Midbrain (tissue), 1 donor: ENCODE measurements at places on chromosomes 1 and 21.

GRCh38 chr1:111290630-111291029 is at the start of gene CHIA:
Gene CHIA (plus strand): TSS chr1:111290851. CDS start chr1:111310468, 19,617 bp downstream.
- no peak for DNase-seq

GRCh38 chr1:74579425-74579824 is 67.0 kb upstream of the LRRC53 start:
- DNase-seq, result no peak

DNA sequence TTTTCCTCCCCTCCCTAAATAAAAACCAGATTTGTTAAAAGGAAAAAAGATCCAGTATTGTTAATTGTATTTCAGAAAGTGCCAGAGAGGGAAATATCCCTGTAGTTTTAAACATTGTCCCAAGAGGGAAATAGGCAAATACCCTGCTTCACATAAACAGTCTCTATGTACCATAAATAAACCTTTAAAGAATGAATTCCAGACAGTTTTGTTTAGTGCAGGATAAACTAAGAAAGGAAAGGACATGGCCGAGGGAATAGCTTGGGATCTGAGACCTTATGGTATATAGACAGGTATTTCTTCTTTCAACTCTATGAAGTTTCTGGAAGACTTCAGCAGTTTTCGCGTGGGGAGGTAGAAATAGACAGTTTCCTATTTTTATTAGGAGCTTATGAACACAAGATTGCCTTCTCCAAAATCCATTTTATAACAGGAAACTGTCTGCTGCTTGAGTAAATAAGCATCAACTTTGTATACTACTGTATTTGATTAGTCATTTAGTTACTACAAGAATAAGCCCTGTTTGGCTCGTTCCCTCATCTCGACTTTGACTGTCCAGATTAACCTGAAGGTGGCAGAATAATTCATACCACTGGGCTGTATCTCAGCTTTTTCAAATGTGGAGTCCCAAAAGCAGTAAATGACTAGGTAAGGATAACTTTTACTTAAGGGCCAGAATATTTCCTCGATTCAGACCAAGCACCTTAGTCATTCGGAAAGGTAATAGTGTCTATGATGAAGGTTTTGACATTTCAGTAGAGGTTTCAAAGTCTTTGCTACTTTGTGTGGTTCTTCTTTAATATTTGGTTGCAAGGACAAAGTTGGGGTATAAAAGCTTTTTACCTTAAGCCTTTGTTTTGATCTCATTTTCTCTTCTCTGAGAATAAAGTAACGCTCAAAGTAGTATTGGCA is 177.5 kb downstream of the VPS13D start:
- DNase-seq, result peak; percentile 44

DNA sequence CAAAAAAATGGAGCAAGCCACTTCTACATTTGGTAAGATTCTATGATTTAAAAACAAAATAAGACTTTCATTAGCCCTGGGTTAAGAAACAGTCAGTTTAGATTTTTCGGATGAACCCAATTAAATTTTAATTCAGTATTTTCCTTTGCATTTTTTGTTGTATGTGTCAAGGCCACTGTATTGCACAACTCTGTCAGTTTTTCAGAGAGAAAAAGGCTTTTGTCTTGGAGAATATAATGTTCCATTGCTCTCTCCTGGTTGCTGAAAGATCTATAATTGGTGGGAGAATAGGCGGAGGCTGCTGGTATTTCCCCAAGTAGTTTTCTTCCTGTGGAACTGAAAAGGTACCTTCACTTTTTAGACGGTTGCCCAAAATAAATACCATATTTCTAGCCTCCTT is 84.6 kb downstream of the NEGR1 start:
- DNase-seq, result peak; percentile 6

DNA sequence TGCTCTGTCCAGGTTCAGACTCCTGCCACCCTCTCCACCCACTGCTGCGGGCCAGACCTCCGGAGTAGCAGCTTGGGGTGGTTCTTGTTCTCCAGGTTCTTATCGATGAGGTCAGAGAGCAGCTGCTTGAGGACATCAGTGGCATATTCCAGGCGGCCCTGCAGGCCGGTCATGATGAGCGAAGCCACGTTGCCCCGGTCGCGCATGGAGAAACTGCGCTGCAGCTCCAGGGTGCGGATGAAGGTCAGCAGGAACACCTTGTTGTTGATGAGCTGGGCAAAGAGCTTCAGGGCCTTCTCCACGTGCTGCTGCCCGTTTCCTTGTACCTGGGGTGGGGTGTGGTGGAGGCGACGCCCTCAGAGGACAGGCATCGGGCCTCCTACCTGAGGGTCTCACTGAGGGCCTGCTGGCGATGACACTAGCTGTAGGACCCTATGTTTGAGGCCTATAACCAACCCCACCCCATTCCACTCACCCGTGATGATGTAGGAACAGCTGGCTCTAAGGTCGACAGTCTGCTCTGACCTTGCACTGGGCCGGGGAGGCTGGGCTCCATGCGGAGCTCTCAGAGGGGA is 131.2 kb upstream of the CD34 start:
- no peak for DNase-seq

GRCh38 chr1:167250482-167250881 is 29.8 kb downstream of the POU2F1 start:
- DNase-seq, result no peak

DNA sequence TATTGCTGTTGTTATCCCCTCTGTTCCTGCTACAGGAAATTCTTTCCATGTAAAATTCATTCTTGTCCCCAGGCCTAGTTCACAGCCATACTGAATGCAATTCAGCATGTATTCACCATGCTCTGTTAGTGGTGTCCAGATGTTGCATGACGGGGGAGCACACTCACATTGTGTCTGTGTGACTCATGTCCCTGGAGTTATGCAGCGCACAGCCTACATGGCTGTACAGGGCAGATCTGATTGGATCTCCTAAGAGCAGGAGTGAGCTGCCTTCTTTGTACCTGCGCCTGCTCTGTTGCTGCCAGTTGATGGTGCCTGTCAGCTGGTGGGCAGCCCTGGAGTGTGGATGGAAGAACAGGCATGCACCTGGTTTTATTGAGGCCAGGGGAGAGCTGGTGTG is 17.6 kb downstream of the HTR6 start:
- DNase-seq, result no peak

DNA sequence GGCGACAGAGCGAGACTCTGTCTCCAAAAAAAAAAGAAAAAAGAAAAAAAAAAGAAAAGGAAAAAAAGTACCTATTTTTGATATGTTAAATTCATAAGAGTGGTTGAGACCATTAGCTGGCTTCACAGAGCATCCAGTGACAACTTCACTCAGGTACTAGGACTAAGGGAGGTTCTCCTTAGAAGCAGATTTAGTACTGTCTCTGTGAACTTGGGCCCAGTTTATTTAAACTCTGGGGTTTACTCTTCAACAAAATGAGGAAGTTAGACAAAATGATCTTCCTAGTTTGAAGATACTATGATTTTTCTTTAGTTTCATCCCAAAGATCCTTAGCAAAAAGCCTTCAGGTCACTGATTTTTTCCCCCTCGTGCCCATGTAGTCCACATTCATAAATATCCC is 21.2 kb downstream of the MACO1 start:
- no peak for DNase-seq

DNA sequence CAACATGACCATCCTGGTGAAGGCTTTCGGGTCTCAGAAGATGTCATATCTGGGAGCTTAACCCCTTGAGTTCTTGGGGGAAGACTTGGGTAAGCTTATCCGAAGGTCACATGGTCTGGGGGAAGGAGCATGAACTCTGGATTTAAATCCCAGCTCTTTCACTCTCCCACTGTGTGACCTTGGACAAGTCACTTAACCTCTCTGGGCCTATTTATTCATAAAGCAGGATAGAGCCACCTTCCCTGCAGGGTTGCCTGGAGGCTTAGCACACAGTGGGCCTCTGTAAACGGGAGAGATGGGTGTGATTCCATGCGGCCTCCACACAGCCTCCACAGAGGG is 8.2 kb upstream of the ARHGEF10L start:
- no peak for DNase-seq

GRCh38 chr1:28966617-28967016 is 52.2 kb downstream of the EPB41 start:
- no peak for DNase-seq

- no peak for DNase-seq
Measured at GRCh38 chr1:5889901-5890300, 102.3 kb downstream of the NPHP4 start.

- no peak for DNase-seq
Measured at GRCh38 chr1:211630236-211631081, 45.0 kb downstream of the NEK2 start.

DNA sequence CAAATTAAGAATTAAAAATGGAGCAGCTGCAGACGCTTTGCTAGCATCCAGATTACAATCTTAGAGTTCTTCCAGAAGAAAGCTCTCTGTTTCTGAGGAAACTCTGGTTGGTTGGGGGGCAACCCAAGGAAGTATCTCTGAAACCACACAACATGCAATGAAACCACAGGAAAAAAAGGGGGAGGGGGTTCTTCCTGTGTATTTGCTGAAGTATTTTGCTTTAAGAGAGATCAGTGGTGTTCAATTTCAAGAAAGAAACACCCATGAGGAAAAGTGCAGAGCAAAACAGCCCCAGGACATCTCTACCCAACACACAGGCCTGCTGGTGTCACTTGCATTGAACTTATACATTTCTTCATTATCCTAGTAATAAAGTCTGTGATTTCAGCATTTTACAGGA is 19.7 kb upstream of the TIAM1 start:
- DNase-seq, result no peak

DNA sequence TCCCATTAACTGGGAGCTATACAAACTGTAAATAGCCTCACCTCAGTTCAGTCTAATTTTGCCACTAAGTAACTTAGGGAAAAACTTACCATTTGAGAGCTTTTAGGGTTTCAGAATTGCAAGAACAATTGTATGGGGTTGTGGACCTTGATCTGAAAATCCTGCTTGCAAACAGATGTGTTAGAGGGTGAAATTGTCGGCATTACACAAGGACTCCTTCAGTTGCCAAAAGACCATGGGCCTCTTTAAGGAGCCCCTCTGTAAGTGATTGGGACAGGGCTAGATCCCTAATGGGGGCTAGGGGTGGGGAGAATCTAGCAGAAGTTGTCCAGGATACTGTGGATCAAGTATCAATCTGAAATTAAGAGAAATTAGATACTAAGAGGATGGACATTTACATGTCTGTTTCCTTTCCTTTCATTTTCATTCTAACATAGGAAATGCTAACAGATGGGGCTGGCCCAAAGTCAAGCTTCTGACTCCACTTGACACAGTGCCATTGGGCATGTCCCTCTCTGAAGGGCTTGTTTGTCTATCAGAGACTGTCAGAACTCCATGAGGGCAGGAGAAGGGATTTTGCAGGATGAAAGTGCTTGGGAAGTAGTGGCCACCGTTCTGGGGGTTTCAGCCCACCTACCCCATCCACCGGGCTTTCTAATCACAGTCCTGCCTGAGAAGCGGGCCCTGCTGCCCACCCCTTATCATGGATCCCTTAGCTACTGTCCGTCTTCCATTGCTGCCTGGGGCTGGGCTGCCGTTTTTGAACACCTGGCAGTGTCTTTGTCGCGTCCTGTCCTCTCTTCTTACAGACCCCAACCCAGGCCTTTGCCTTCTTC is 54.7 kb downstream of the STUM start:
- DNase-seq, result peak; percentile 49

- no peak for DNase-seq
Measured at GRCh38 chr21:33801424-33802405, 113.9 kb downstream of the ATP5PO start.

DNA sequence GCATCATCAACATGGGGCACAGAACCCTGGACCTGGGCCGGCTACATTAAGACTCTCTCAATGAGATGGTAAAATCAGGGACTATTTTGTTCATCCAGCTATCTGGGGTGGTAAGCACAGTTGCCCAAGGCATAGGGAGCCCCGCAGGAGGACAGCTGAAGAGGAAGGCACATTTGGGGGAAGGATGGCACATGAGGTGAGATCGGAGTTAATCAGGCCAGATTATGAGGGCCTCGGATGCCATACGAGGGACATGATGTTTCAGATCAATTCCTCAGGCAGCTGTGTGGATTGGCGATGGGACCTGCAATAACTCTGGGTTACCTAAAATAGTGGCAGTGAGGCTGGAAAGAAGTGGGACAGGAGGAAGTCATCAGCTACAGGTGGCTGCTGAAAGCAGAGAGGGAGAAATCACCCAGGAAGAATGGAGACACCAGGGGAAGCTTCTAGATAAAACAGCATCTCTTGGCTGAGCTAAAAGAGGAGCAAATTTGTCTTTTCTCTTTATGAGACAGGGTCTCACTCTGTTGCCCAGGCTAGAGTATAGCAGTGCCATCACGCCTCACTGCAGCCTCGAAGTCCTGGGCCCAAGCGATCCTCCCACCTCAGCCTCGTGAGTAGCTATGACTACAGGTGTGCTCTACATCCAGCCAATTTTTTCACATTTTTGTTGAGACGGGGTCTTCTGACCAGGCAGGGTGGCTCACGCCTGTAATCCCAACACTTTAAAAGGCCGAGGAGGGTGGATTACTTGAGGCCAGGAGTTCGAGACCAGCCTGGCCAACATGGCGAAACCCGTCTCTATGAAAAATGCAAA is 21.1 kb downstream of the TOMM20 start:
- no peak for DNase-seq

DNA sequence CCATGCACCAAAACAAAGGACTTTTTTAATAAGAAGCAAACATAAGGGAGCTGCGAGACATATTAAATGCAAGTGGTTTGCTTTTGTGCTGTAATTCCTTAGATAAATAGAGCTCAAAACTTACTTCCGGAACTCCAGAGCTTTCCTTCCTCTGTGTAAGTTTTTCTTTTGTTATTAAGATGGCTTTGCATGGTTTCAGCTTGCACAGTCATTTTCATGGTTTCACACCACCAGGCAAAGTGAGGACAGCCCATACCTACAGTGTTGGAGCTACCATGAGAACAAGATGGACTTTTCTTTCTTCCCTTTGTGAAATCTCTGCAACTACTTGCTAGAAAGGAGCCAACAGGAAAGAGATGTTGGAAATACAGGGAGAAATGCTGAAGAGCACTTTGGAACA is 368.0 kb downstream of the SETD4 start:
- no peak for DNase-seq

- DNase-seq, result no peak
Measured at GRCh38 chr1:70090875-70091274, 114.5 kb downstream of the LRRC40 start.

- DNase-seq, result no peak
Measured at GRCh38 chr21:36962098-36962780, 4.2 kb downstream of the HLCS start.

DNA sequence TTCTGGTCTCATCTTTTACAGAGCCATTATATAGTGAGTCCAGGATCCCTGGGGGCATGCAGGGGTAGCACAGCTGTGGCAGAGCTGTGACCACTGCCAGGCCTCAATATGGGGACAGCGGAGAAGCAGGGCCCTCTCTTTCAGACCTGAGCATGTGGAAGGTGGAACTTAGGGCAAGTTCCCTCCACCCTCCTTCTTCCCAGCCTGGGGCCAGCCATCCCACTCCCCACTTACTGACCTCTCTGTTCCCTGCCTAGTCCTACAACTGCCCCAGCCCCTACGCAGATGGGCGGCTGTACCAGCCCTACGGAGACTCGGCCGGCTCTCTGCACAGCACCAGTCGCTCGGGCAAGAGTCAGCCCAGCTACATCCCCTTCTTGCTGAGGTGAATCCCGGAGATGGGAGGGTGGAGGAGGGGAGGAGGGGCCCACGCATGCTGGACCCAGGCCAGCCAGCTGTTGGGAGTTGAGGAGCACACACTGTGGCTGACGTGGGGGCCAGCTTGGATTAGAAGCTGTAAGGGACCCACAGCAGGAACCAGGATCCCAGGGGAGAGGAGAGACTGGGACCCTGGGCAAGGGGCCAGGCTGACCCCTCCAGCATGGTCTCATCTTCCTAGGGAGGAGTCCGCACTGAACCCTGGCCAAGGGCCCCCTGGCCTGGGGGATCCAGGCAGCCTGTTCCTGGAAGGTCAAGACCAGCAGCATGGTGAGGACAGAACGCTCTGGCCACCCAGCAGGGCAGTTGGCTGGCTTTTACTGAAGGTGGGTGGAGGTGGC is 10.7 kb downstream of the PSRC1 start:
- DNase-seq, result no peak
